Naive B cell (primary cell): ENCODE measurements at places on chromosomes 11 and 22. TPM values are rescaled to one million over a fixed set of nuclear protein-coding genes. Genes with fewer than 3 reads are reported as not detected.

DNA sequence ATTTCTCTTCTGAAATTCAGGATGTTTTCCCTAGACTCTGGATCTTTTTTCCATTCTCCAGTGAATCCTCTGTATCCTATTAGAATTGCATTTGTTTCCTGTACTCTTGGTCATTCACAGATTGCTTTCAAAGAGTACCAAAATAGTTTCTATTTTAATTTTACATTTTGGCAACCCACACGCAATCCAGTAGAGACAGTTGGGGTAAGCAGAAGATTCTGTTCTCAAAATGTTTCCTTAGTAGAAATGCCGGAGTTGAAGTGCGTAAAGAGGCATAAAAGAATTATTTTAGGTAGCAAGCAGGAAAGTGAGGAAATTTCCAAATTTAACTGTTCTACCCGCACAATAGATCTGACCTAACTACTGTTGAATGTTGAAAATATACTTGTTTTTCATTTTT, 842.4 kb downstream of the LUZP2 start:
- DNase-seq, result no peak
- H3K27ac ChIP-seq, result no peak overlapping the region
- no peaks in the 10 kb centered on the region for H3K4me1 ChIP-seq
- H3K36me3 ChIP-seq, result no peaks in the 10 kb centered on the region

Gene OR10D3
- not detected for polyA plus RNA-seq

DNA sequence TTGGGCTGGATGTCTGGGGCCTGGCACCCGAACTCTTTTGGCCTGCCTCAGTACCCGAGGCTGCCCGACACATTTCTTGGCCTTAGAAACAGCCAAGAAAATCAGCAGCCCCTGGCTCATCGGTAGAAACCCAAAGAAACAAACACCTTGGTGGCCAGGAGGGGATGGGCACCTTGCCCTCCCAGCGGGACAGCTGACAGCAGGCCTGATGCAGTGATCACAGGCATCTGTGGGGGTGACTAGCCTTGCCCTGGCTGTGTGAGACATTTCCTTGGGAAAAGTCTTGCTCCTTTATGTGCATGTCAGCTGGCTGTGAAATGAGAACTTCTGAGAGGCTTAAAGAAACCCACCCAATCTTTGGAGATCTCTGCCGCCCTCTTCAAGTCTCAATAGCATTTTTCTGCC, 60.9 kb downstream of the SMIM38 start:
- H3K4me3 ChIP-seq, result no peak overlapping the region
- no peak overlapping the region for H3K27ac ChIP-seq
- no peak for DNase-seq

- no peaks in the 10 kb centered on the region for H3K36me3 ChIP-seq
- H3K27ac ChIP-seq, result no peak overlapping the region
- no peaks in the 10 kb centered on the region for H3K27me3 ChIP-seq
- H3K4me3 ChIP-seq, result no peak overlapping the region
- H3K4me1 ChIP-seq, result peaks cover 13% of the 10 kb centered on the region
These were observed 3.0 kb downstream of the AQP11 start for GRCh38 chr11:77592727-77593126.

DNA sequence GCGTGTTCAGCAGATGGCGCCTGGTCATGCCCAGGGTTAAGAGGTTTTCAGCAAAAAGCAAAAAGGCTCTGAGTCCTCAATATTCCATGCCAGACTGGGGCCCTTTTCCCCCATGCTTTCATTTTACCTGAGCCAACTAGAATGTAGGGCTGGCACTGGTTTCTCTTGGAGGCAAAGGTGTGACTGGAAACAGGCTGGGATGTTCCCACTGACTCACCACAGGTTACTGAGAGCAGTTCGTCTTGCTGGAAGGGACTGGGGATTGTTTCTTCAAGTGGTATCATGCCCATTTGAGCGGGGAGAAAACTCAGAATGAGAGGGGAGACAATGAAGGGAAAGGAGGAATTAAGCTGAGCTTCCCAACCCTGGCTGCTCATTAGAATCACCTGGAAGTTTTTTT, 243.9 kb downstream of the TENM4 start:
- H3K27ac ChIP-seq, result no peak overlapping the region
- no peak overlapping the region for H3K4me3 ChIP-seq
- no peaks in the 10 kb centered on the region for H3K27me3 ChIP-seq
- no peak for DNase-seq

Gene TP53I11
- 32.6 TPM for polyA plus RNA-seq
